ENCODE measurements at places on chromosomes 7 and 10.

GRCh38 chr7:103121641-103122040 is 27.3 kb downstream of the NAPEPLD start:
- no peak for DNase-seq

GRCh38 chr10:22803261-22803885 is 89.0 kb upstream of the PIP4K2A start:
- DNase-seq, result no peak

DNA sequence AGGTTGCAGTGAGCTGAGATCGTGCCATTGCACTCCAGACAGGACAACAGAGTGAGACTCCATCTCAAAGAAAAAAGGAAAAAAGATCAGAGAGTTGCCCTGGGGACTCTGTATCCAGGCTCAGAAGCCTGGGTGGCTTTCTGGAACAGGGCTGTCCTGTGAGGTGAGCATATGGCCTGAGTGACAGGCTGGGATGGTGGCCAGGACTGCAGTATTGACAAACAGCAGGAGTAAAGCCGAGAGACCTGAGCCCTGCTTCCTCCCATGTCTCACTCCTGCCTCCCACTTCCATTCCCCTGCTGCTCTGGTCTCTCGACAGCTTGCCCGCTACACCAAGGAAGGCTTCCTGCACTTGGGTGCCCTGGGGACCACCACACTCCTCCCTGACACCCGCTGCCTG is 578.5 kb downstream of the GALNT17 start:
- no peak for DNase-seq

DNA sequence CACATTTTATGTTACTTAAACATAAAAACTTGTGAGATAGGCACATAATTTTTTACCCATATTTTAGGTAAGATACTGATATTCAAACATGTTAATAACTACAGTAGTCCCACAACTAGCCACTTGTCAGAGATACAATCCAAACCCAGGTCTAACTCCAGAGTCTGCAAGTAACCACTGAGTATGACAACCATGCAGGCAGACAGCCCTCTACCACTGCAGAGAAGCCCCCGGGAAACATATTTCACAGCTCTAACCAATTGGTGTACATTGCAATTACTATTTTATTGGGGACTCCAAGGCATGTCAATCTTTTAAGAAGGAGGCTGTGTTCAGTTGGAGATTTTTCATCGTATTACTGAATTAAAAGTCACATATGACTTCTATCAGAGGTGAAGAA is 107.2 kb upstream of the FAM133B start:
- no peak for DNase-seq

- no peak for DNase-seq
Measured at GRCh38 chr10:71741029-71741428, 21.5 kb upstream of the C10orf105 start.

GRCh38 chr7:13713092-13713491 is 276.4 kb downstream of the ETV1 start:
- DNase-seq, result no peak

DNA sequence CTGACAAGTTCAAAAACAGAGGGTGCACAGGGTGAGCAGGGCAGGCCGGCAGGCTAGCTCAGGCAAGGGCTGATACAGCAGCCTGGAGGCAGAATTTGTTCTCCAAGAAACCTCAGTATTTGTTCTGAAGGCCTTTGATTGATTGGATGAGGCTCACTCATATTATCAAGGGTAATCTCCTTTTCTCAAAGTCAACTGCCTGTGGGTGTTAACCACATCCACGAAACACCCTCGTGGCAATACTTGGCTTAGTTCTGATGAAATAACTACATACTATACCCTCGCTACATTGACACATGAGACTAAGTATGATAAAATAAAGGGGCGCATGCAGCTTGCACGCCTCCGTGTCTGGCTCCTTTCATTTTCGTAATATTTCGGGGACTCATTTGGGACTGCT is 4.4 kb upstream of the PPP2R2D start:
- no peak for DNase-seq

DNA sequence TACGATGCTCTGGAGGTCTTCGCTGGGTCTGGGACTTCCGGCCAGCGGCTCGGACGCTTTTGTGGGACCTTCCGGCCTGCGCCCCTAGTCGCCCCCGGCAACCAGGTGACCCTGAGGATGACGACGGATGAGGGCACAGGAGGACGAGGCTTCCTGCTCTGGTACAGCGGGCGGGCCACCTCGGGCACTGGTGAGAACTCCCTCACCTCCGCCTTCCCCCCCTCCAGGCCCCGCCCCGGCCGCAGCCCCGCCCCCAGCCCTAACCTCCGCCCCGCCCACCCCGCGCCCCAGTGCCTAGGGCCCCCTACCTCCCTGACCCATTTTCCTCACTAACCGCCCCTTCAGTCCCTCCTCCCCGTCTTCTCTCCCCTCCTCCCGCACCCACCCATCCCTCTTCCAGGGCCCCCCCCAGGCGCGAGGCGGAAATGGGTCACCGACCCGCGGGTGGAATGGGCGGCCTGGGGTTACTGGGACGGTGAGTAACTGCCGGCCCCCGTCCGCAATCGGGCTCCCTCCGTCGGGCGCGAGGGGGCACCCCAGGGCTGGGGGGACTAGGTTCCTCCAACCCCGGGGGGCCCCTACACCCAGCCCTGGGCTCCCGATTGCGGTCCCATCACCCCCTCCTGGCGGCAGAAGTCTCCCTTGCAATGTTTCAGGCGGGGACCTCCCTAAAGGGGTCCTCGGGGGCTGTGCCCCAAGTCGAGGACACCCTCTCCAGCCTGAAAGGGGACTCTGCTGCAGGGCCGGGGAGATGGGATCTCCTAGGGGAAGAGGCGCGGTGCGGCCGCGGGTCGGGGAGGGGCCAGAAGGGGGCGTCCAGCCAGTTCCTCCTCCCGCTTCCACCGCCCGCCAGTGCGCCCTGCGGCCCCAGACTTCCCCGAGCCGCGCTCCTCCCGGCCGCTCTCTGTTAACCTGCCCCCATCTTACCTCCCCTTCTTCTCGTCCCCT is 2.1 kb downstream of the PCOLCE start:
- peak; percentile 64 for DNase-seq

DNA sequence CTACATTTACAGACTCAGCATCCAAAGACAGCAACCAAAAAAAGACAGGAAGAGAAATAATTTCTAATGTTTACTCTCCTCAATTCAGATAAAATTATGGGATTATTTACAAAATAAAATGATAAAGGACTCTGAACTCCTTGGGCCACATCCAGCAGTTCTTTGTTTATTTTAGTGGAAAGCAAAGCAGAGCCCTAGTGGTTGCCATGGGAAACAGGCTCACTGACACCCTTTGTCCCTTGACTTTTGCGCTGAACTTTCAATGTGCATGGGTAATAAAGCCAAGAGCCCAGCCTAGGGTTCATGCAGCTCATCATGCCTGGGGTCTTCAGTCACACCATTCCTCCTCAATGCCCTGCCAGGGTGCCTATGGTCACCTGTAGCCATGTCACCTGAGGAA is 442.6 kb upstream of the IGFBP3 start:
- DNase-seq, result no peak

- DNase-seq, result no peak
Measured at GRCh38 chr10:132724446-132724845, 61.5 kb downstream of the NKX6-2 start.

DNA sequence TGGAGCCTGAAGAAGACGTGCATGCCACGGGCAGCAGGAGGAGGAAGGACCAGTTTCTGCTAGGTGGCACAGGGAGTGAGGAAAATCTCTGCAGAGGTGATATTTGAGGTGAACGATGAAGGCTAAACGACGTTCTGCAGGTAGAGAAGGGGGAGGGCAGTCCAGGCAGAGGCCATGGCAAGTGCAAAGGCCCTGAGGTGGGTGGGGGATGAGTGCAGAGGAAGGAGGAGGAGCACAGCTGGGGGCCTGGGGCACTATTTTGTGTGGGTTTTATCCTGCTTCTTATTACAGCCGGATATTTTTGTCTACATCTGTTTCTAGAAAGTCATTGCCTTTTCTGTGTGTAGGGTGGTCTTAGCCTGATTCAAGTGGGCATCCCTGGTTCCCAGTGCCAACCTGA is 57.6 kb downstream of the GOLGA7B start:
- DNase-seq, result no peak

DNA sequence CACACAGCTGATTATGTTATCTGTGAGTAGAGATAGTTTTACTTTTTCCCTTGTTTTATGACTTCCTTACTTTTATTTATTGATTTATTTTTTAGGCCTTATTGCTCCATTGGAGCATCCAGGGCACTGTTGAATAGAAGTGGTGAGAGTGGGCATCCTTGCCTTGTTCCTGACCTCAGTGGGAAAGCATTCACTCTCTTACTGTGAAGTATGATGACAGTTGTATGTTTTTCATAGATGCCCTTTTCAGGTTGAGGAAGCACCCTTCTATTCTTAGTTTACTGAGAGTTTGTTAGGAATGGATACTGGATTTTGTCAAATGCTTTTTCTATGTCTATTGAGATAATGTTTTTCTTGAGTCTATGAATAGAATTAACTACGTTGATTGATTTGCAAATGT is 88.6 kb downstream of the XRCC2 start:
- no peak for DNase-seq

GRCh38 chr10:28878236-28878970 is 201.1 kb downstream of the BAMBI start:
- no peak for DNase-seq

DNA sequence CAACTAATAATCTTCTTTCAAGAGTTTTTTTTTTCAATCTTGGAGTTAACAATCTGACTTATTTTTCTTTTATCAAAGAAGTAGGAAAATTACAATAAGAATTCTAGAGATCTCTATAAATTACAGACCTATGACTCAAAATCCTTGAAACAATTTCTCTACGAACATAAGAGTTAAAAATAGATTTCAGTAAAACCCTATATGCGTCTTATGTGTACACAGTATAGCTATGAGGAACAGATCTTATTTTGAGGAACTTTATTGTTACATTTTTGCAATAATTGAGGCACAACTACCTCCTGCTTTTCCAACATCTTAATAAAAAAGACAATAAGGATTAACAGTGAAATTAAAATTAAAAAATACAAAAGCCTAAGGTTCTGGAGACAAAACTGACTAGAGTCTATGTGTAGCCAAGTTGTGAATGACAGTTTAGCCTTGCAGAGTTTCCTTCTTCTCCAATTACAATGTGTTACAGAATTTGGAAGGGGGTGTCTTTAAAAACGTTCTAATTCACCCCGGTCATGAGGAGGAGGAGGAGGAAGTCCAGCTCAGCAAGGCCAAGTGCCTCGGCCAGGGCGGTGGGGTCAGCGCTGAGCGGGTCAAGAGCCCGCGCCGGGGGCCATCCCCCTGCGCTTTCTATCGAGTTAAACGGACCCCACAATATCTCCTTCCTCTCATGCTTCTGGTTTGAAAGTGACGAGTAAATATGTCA is 40.5 kb downstream of the AMZ1 start:
- no peak for DNase-seq

GRCh38 chr7:118028226-118028625 is 155.0 kb upstream of the CTTNBP2 start:
- no peak for DNase-seq

DNA sequence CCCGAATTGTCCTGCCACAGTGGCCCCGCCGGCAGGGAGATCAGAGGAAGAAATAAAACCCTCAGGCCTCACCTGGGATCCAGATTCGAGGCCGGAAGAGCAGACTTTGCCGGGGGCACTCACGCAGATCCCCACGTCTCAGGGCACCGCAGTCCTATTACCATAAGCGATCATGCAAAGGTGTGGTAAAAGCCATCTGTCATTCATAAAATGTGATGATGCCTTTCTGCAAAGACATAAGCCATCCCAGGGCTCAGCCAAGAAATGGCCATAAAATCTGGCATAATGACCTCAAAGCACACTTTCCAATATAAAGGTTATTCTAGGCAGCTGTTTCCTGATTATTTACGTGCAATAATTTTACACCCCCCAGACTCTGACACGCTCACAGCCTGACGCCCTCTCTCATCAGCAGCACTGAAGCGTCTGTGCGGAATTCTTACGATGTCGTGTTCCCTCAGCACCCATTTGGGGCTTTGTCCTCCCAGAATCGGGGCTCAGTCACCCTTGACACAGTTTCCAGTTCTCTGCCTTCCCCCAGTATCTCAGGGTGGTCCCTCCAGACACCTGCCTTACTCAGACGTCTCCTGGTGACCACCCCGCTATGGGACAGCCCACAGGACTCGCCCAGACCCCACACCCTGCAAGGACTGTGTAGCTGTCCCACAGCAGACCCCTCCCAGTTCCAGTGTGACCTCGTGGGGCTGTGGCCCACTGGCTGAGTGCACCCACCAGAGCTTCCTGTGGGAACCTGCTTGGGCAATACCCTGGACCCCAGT is 74.3 kb upstream of the FAM20C start:
- no peak for DNase-seq

- DNase-seq, result peak; percentile 57
Measured at GRCh38 chr7:45089341-45089891, 647 bp upstream of the NACAD start.

GRCh38 chr10:130364631-130365411 is 228.6 kb downstream of the GLRX3 start:
- DNase-seq, result no peak

GRCh38 chr10:93173967-93174845 is 100.5 kb downstream of the CYP26A1 start:
- DNase-seq, result no peak

Measured in activated CD4-positive, alpha-beta T cell treated with anti-CD3 and anti-CD28 coated beads, Interleukin-2, amount 50 U/mL, for 1 hour (primary cell).